Activated CD4-positive, CD25-positive, alpha-beta regulatory T cell treated with anti-CD3 and anti-CD28 coated beads, Interleukin-2, amount 50 U/mL, for 72 hours (primary cell): ENCODE measurements at places on chromosomes 3 and 15.

- DNase-seq: no peak
Observed at GRCh38 chr3:8766148-8766547, 3.3 kb downstream of the OXTR start.

DNA sequence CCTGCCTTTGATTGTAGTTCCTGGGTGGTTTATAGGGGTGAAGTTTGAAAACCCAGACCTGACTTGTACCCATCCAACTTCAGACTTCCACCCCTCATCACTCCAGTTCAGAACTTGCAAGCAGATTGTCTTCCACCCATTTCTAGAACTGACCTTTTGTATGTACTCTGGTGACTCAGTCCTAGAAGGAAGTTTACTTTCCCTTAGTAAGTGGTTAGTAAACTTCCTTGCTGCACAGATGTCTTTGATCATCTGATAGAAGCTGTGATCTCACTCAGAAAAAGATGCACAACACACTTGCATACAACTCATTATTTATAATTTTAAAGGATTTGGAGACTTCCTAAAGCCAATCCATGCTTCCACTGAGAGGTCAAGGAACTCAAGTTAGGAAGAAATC, 368.0 kb downstream of the MFSD1 start:
- no peak for DNase-seq

DNA sequence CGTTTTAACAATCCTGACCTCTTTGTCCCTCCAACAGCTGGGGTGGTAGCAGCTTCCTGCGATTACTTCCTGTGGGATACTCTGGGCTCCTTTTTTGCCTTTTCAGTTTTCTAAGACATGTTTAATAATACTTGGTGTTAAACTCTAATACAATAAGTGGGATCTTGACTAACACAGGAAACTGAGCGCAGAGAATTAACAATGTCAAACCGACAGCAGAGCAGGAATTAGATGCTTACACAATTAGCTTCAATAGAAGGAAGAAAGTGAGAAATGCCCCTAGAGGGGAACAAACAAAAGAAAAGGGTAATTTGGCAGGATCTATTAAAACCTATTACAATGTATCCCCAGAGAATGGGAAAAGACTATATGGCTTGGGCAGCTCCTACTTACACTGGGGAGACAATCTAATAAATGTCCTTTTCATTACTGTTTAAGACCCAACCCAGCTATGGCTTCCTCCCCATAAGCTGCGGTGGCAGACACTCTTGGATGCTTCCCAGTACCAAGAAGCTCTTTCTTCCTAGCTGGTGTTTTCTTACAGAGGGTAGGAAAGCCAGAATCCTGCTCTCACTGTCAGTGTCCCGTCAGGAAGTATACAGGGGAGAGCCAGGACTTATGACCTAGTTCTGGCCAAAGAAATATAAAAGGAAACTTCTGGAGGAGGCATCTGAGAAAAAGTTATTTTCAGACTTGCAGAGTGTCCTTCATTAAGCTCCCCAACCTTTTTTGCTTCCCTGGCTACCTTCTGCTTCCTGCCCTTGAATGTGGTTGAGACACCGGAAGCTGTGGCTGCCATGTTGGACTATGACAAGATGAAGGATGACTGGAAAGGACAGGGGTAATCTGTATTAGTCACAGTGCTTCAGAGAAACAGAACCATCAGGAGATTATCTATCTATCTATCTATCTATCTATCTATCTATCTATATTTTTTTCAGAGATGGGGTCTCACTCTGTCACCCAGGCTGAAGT, 194.1 kb upstream of the KBTBD8 start:
- no peak for DNase-seq

DNA sequence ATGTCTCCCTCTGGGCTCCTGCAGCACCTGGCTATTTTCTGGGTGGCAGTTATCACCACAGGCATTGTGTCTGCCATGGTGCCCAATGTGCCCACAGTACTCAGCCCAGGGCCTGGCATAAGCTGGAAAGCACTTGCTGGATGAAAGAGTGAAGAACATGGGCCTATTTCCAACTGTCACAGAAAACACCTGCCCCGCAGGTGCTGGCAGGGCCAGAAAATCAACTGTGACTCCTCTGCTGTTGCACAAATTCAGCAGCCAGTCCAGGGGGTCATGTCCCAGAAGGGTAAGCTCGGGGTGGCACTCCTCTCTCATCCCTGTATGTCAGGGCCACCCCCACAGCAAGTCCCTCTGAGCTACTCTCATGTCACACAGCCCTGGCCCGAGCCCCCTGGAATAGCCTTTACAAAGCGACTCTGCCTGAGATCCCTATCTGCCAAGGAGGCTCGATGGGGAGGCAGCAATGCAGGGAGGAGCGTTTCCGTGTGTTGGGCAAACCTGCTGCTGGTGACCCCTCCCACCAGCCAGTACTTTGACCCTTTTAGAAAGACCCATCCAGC, 16.9 kb downstream of the ITIH3 start:
- DNase-seq: no peak

DNA sequence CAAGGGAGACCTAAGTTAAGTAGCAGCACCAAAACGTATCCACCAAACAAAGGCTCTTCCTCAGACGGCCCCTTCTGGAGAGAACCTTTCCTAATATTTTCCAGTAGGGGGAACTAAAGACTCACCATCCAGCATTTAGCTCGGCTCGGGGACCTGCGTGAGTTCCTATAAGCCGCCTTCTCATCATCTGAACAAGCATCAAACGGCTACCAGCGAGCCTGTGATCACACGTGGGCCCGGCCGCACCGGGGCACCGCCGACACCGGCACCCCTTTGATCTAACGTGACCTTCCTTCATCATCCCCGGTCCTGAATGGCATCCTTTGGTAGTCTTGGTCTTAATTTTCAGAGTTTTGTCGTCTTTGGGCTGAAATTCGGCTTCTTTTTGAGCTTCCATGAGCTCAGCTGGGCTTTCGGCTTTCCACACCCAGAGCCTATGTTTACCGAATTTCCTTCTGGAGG, 1.4 kb upstream of the ROBO2 start:
- no peak for DNase-seq

DNA sequence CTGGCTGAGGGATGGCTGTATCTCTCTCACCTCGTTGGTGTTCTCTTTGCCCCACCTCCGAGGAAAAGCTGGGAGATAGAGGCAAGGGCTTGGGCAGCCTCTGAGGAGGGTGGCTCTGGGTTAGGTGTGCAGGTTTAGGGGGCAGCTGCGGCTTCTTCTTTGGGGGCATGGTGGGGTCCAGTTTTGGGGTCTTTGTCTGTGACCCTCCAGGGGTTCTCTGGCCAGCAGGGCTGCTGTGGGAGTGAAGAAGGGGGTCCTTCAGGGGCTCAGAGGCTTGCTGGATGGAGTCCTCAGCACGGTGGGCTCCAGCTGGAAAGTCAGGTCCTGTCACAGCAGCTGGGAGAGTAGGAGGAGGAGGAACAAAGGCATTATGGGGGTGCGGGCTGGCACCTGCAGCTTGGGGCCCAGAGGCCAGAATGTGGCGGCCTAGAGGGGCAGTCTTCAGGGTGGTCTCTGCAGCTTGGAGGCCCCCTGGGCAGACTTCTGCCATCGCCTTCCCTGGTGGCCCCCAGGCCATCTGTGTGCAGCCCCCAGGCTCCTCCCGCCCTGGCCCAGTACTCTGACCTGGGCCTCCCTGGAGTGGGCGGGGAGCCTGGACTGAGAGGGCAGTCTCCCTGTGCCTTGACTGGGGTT, 7.0 kb downstream of the XIRP1 start:
- no peak for DNase-seq
